ENCODE measurements at places on chromosomes 4 and X.

DNA sequence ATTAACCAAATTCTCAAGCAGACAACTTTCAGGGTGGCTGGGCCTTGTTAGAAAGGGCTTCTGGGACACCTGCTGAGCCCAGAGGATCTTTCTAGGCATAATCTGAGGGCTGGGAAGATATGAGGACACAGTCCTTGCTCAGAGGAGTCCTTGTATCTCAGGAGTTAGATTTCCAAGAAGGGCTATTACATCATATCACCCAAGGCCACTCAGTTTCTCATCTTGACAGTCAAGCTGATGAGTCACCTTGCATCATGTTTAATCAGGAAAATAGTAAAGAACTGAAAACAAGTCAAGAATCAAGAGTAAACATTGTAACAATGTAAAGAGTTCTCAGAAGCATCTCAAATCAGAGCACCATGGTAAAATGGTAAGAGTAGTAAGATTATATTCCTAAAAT lies 4.0 kb downstream of the PCYT1B start:
- no peak for DNase-seq

DNA sequence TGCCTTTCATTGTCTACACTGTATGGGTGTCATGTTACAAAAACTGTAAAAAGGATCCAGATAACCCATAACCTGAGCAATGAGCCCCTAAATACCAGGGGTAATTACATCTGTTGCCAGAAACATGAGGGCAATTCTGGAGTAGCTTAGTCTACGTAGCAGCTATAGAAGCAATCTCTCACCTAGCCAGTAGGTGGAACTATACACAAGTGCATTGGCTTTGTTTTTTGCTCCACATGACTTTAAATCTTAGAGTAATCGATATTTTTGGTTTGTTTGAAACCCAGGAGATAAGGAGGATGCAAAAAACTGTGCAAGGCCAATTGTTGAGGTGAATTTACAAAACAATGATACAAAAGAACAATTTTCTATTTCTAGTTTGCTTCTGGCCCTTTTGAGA lies 57.5 kb downstream of the GPR82 start:
- DNase-seq: peak; percentile 46

GRCh38 chr4:120692964-120693363 lies 229.6 kb downstream of the PRDM5 start:
- peak; percentile 87 for DNase-seq

- no peak for DNase-seq
Observed at GRCh38 chr4:5371415-5372190, 320.3 kb downstream of the STK32B start.

DNA sequence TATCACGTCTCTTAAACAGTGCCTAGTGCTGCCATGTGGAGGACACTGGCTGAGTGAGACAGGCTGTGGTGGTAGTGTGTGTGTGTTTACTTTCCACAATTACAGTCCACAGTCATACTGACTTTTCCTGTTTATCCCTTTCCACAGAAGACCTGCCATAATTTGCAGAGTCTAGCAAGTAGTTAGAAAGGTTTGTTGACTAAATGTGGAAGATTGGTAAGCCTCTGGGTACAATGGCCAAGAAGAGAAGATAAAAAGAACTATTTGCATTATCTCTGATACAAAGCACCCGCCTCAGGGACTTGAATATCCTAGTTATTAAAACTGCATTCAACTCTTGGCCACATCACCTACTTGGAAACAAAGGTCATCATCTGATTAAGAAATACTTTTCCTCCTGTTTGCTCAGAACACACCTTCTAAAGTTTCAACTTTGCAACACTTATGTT lies 89.1 kb downstream of the FAM13A start:
- DNase-seq: no peak

DNA sequence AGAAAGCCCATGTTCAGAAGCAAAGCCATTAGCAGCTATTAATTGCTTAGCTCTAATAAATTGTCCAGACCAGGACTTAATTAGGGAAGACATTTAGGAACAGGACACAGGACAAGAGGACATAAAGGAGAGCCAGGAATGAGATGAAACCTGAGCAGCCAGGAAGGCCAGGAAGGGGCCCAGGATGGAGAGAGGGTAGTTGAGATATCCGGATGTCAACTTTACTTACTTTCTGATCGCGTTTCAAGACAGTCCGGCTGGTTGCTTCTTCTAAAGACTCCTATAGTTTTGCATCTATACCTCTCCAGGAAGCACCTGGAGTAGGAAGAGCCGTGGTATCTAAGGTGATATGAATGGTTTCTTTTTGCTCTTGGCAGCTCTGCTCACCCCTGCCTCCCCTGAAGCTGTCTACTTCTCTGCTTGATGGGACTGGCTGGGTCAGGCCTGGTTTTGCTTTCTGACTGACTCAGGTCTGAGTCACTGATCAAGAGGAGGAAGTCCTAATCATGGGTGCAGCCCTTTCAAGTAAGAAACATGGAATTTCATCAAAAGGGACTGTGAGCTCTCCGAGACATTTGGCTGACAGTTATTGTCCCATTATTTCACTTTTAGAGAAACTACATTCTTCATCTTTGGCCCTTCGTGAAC lies 733.3 kb downstream of the RPA4 start:
- peak; percentile 62 for DNase-seq

GRCh38 chr4:40264995-40265909 lies 68.4 kb downstream of the RHOH start:
- DNase-seq: peak; percentile 28

GRCh38 chr4:121863799-121864198 lies 6.5 kb downstream of the BBS7 start:
- peak; percentile 5 for DNase-seq

GRCh38 chr4:152100379-152101201 lies 339.8 kb upstream of the GATB start:
- DNase-seq: no peak

- peak; percentile 23 for DNase-seq
Observed at GRCh38 chr4:138835832-138836533, 179.6 kb upstream of the NOCT start.

DNA sequence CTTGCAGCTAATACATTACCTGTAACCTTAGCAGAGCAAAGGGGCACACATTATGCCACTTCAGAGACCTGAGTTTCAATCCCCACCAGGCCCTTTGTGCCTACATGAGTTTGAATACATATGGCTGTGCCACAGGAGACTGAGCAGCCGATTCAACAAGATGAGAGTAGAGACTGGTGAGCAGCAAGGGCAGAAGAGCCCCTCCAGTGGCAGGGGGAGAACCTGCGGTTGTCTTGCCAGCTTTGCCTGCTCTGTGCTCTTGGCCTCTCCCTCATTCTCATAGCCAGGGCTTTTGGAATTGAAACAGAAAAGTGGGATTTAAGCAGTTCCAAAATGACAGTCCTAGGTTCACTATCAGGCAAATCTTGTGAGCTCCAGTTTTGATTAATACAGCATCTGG lies 52.3 kb upstream of the CLNK start:
- DNase-seq: no peak
